GM04503 (cell line): ENCODE measurements at places on chromosomes 2 and 18.

- DNase-seq, result no peak
Measured at GRCh38 chr2:109345091-109345490, 216.1 kb downstream of the SH3RF3 start.

DNA sequence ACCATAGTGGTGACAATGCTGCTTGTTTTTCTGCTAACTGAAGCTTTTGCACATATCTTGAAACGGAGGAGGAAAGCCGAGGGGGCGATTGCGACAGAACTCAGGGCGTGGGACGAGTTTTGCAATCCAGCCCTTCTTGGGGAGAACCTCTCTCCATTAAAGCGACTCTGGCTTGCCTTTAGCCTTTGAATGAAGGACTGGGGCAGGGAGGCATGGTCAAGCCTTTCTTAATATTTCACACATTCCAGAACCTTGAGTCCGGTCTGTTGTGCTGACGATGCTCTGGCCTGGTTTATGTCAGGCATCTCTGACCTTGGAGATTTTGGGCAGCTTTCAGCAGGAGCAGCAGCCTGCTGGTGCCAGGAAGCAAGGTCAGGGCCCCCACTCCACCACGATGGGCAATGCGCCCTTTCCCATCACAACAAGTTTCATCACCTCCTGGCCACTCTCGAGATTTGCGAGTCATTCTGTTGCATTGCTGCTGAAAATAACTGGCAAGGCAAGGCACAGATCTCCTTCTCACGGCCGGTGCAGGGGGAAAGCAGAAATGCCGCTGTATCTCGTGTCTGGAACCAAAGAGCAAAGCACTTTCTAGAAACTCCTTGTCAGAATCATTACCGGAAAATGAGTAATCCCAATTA, 10.8 kb downstream of the EMILIN2 start:
- peak; percentile 98 for DNase-seq

- no peak for DNase-seq
Measured at GRCh38 chr2:2192091-2192955, 138.8 kb downstream of the MYT1L start.

- no peak for DNase-seq
Measured at GRCh38 chr18:65754121-65754520, 3.3 kb downstream of the CDH7 start.

- DNase-seq, result no peak
Measured at GRCh38 chr2:25672494-25673299, 680 bp downstream of the DTNB start.

DNA sequence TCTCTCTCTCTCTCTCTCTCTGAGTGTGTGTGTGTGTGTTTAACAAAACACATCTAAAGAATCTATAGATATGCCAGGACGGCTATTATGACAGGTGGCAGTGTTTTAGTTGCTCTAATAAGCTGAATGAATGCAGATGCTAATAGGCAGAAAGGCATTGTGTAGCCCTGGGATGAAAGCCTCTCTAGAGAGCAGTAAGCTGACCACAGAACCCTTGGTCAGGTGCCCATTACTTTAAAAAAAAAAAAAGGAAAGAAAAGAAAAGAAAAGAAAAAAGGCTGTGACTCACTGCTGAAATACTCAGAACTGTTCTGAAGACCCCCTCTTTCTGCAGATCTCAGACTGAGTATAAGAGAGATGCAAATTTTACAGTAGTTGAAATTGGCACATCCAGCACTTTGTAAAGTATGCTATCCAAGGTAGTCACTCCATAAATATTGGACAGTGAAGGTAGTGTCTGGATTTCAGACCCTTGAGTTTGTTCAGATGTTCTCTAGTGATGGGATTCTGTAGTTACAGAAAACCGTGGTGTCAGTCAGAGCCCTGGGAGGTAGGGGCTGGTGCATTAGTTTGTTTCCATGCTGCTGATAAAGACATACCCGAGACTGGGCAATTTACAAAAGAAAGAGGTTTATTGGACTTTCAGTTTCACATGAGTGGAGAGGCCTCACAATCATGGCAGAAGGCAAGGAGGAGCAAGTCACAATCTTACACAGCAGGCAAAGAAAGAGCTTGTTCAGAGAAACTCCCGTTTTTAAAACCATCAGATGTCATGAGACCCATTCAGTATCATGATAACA, 30.9 kb downstream of the OSBPL6 start:
- DNase-seq, result no peak

GRCh38 chr2:127172306-127172705, 47.8 kb downstream of the CYP27C1 start:
- no peak for DNase-seq

DNA sequence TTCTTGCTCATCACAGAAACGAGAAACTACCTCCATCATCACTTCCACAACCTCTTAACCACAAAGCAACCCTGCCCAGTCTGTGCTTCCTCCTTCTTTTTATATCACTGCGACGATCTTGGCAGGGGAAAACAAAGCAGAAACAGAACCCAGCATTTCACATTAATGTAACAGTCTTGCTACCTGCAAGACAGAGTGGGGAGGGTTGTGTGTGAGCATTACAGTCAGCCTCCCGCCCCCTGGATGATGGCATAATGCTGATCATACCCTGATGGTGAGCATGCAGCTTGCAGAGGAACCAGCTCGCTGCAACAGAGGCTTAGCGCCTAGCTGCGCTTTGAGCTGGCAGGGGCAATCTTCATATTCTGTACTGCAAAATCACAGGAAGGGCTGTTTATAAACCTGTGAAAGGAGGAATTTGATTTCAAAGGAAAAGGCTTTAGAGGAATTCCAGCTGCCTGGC, 376.1 kb downstream of the IRS1 start:
- no peak for DNase-seq

DNA sequence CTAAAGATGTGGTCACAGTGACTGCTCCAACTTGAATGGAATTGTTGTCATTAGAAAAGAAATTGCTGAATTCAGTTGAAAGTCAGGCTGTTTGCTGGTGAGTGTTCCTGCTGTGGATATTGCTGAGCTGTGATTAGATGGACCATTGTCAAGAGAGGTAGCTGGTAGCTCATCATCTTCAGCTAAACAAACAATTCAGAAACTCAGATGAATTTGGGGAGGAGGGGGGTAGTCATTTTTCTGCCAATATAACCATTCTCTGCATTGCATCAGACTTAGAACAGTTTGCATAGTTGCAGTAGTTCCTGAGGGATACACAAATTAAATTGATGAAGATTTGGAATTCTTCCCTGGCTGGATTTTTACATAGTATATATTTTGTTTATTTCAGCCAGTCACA, 108.3 kb downstream of the MTCL1 start:
- peak; percentile 82 for DNase-seq

DNA sequence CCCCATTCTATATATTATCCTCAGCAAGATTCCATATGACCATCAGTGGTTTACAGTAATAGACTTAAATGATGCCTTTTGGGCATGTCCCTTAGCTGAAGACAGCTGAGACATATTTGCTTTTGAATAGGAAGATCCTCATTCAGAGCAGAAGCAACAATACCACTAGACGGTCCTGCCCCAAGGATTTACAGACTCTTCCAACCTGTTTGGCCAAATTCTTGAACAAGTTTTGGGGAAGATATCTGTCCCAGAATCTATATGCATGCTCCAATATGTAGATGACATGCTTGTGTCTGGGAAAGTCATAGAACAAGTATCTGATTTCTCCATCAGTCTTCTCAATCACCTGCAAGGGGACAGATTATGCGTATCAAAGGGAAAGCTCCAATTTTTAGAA, 137.1 kb upstream of the RMP24 start:
- no peak for DNase-seq

- no peak for DNase-seq
Measured at GRCh38 chr2:117086943-117087250, 727.6 kb upstream of the DDX18 start.

DNA sequence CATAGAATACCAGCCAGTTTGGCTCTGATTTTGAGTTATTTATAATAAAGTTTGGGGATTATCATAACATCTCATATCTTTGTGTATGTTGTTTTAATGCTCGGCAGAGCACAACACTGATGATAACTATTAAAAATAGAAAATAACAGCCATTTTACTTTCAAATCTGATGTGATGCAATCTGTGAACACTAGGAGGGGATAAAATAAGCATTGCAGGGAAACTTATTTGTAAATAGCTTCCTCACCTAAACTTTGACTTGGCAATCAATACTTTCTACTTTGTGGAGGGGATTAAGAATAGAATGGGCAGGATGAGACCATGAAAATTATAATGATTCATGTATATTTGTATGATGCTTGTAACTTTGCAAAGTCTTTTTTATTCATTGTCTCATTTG, 54.4 kb downstream of the USP14 start:
- DNase-seq, result no peak

DNA sequence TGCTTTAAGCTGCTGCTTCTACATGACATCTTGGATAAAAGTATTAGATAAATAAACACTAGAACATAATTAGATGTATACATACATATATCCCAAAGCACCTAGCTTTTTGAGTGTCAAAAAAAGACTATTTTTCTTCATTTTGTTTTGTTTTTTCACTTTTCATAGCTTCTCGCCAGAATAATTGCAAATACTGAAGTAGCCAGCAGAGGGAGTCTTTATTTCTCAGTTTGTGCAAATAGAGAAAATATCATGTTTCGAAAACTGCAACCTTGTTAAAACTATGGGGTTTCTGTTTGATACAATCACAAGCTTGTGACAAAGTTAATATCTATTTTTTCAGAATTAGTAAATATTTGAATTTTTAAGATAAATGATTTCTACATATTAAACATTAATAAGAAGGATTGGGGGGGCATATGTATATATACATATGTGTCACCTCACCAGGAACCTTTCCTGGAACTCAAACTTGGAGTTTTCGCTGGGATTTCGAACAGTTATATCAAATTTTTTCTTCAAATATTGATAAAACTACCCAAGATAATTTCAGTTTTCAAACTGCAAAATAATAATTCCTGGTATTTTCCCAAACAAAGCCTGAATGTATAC, 61.0 kb downstream of the GRB14 start:
- DNase-seq, result peak; percentile 9

DNA sequence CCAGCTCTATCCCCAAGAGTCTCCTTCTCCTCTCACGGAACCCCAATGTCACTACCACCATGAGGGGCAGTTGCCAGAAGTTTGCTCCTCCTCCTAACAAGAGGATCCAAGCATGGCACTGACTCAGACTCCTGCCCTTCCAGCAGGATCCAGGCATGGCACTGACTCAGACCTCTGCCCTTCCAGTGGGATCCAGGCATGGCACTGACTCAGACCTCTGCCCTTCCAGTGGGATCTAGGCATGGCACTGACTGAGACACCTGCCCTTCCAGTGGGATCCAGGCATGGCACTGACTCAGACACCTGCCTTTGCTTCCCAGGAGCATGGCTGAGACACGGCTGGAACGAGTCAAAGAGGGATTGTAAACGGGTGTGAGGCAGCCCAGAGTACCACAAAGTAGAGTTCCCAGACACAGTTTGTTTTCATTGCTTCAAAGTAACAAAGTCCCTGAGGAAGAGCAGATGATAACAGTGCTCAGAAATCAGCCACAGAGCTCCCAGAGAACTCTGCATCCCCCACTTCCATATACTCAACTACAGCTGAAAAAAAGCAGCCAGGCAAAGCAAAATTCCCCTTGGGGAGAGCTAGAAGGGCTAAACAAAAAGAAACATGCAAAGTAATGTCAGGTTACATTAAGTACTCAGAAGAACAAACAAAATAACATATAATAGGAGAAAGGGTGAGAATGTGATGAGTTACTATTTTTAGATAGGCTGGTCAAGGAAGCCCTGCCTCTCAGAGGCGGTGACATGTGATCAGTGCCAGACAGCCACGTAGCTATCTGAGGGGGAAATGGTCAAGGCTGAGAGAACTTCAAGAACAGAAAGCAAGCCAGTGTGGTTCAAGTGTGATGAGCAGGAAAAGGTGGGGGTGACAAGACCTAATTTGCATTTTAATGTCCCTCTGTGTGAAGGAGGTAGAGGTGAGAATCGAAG, 3.0 kb downstream of the BUB1 start:
- no peak for DNase-seq

- no peak for DNase-seq
Measured at GRCh38 chr2:105856581-105856980, 111.9 kb downstream of the NCK2 start.

- DNase-seq, result no peak
Measured at GRCh38 chr2:51424418-51424817, 392.5 kb upstream of the NRXN1 start.

DNA sequence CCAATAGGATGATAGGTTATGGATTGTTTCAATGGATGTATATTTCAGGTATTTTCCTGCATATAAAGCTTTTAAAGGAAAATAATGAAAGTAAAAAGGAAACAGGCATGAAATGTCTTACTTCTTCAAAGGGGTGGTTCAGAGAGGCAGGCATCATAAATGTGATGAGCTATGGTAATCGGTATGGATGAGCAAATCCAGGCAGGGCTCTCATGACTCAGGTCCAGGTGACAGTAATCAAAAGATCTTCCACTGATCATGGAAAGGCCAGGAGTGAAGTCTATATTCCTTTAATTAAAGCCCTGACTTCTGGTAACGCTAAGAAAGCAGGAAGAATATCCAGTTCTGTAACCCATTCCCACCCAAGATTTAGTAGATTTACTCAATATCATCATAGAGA, 48.7 kb upstream of the RGPD4 start:
- DNase-seq, result no peak

GRCh38 chr2:202989749-202990148, 24.9 kb upstream of the NBEAL1 start:
- DNase-seq, result no peak

DNA sequence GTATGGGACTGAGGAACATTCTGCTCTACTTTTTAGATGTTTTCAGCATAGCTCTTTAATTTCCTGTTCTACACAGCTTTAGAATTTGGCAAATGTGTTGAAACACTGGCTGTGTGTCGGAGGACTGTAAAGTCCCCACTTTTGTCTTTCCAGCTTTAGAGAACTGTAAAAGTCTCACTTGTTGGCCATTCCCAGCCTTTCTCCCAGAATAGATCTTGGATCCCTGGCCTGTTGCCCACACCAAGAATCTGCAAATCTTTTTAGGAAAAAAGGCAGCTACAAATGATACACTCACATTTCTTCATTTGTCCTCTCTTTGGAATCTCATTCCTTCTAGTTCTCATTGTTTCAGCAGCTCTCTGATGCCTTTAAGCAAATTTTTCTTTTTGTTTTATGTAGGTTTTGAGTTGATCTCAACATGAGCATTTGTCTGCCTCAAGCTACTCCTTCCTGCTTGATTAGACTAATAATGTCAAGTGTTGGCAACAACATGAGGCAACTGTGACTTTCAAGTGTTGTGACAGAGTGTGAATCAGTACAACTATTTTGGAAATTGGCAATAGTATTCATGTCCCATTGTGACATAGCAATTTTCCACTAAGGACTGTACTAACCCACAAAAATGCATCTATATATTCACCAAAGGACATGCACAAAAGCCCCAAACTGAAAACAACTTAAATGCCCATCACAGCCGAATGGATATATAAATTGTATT, 610.8 kb downstream of the EPHA4 start:
- no peak for DNase-seq

- DNase-seq, result no peak
Measured at GRCh38 chr2:206020171-206020570, 65.8 kb downstream of the INO80D start.

GRCh38 chr18:47343291-47343690, 91.8 kb upstream of the SKOR2 start:
- no peak for DNase-seq
